ENCODE measurements at places on chromosomes 6 and 20.

DNA sequence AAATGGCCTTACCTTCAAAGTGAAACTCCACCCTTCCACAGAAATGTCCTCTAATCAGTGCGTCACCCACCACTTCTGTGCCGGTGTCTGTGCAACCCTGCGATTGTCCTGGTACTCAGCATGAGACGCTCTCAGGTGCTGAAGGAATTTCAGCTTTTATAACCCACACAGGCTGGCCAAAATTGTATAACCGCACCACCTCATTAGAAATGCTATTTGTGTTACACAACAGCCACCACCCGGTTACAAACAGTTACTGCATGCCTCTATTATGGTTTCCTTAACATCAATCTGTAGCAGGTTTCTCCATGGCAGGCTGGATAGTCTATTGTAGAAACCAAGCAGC, 51.5 kb downstream of the SLC23A2 start:
- no peak for DNase-seq

- no peak for DNase-seq
Observed at GRCh38 chr6:167888098-167888497, 61.4 kb downstream of the AFDN start.

- no peak for DNase-seq
Observed at GRCh38 chr20:49908258-49908565, 7.1 kb downstream of the SPATA2 start.

- DNase-seq = no peak
Observed at GRCh38 chr20:61556111-61556510, 304.1 kb downstream of the CDH4 start.

DNA sequence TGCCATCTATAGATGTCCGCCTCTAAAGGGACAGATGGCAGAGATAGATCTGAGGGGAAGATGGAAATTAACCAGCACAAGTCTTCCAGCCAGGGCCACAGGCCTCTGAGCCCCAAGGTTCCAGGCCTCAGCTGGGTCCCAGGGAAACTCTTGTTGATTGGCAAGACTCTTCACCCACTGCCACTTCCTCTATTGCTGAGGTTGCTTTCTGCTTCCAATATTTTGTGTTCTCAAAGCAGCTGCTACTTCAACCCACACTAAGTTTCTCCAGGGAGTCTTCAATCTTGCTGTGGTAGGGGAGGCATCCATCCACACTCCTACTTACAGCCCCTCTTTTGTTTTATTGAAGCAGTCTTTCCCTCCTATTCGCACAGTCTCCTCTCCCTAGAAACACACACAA, 36.4 kb upstream of the SASH1 start:
- DNase-seq = no peak

- no peak for DNase-seq
Observed at GRCh38 chr6:163836876-163837690, 422.6 kb downstream of the QKI start.

DNA sequence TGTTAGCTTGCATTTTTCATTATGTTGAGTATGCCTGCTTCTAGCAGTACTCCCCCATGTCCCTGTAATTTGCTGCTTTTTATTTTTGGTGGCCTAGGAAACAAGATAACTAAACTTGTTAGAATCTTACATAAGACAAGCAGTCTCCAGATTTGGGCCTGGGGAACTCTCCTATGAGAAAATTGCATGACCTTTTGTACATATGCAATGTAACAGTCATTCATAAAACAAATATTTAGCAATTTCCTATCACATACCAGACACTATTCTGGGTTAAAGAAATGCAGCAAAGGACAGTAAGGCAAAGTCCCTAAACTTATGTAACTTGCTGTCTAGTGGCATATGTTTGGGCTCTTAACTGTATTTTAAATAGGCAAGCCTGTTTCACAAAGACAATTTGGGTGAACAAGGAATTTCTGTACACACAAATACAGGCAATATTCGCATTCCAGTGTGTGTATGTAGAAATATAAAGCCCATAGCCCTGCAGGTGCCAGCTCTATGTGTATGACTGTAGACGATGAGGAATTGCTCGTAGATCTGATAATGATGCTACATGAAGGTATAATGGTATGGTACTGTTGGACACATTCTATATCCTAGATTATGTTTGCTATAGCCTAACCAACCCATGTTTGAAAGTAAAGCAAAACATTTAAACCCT, 305.2 kb upstream of the CITED2 start:
- no peak for DNase-seq

DNA sequence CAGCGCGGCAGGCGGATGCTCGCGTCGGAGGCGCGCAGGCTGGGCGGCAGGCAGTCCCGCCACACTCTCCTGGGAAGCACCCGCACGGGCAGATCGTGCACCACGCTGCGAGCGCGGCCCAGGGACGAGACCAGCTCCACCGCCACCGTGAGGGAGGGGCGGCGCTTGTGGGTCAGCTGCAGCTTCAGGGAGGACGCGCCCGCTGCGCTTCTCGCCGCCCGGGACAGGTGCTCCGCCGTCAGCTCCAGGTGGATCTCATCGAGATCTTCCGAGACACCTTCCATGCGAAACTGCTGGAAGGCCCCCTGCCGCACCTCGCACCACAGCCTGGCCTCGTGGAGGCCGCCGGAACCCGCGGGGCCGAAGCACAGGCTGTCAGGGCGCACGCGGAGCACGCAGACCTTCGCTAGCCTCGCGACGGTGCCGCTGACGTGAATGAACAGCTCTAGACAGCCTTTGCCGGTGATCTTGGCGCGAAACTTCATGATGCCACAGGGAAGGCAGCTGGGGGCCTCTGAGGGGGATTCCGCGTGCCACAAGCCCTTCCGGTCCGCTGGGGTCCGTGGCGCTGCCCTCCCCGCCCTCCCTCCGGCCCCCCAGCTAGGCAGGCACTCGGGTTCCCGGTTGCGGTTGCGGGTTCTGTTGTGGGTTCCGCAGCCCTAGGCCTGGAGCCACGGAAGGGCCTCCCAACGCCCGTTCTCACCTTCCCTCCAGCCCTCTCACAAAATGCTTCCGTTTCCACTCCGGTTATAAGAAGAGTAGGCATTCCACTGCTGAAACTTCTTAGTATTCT, at the start of gene HUS1B:
Gene HUS1B, minus strand, starts transcription at position 641 of the 793 bp plus-strand sequence. Its CDS starts 156 bp downstream, at position 485.
- DNase-seq = no peak

DNA sequence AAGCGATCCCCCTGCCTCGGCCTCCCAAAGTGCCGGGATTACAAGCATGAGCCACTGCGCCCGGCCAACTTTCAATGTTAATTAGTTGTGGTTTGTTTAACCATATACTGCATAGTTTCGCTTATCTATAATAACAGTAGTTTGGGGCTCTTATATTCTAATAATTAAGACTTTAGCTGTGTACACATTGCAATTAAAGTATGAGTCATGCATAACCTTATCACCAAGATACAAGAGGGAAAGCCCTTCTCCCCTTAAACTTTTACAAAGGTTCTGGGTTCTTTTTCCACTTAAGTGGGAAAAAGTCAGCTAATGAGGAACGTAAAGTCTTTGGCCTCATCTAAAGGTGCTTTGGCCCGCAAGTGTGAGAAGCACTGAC, 3.2 kb upstream of the MCCD1 start:
- DNase-seq = no peak

- no peak for DNase-seq
Observed at GRCh38 chr6:142708651-142709050, 236.3 kb downstream of the HIVEP2 start.

GRCh38 chr6:38638941-38639497, 710 bp downstream of the BTBD9 start:
- peak; percentile 14 for DNase-seq

DNA sequence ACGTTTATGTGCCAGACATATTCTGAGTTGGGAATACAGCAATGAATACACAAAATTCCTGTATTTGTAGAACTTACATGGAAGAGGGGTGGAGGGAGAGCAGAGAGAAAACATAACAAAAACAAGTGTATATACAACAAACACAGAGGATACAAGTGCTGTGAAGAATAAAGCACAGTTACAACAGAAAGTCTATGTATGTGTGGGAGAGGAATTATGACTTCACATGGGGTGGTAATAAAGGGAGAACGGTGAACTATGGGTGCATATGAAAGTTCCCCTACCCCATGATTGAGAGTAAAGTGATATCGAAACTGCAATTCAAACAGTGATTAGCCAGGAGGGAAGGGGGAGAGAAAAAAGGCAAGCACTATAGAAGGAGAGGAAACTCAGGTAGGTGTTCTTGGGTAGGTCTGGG, 24.6 kb downstream of the HBS1L start:
- no peak for DNase-seq

DNA sequence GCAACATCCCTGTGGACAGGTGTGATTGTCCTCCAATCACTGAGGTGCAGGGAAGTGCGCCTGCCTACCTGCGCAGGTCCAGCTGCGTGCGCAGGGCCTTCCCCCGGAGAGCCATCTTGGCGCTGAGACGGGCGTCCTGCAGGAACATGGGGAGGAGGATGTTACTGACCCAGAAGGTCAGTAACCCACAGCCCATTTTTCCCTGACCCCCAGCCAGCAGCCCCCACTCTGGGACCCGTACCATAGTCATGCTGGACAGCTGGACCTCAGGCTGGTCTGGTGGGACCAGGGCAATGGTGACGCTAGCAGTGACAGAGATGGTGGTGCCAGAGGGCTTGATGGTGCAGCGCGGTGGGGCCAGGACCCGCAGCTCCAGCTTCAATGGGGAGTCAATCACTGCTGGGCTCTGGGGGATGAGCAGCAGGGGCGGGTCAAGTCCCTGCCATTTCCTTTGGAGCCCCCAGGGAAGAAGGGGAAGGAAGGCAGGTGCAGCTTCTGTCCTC, 9.7 kb downstream of the PLTP start:
- no peak for DNase-seq

- no peak for DNase-seq
Observed at GRCh38 chr6:64288351-64288750, 652.7 kb downstream of the PHF3 start.

GRCh38 chr20:59697068-59697467, 92.7 kb downstream of the PHACTR3 start:
- no peak for DNase-seq

DNA sequence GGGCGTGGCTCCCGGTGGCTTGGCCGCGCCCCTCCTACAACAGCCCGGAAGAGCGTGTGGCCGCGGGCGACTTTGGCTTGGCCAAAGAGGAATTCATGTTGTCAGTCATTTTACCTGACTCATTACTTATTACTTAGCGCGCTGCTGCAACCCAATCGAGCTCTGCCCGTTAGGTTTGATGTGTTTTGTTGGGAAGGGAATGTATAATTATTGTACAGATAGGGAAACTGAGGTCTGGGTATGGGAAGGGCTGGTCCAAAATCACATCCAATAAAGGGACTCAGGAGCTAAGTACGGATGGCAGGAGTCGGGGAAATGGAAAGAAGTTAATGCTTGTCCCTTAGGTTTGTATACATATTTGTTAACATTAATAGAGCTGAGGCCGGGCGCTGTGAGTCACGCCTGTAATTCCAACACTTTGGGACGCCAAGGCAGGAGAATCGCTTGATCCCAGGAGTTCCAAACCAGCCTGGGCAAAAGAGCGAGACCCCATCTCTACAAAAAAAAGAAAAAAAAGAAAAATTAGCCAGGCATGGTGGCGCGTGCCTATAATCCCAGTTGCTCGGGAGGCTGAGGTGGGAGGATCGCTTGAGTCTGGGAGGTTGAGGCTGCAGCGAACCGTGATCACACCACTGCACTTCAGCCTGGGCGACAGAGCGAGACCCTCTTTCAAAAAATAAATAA, 639 bp upstream of the ZNF335 start:
- DNase-seq = no peak

- DNase-seq = no peak
Observed at GRCh38 chr6:43338243-43338642, 29.6 kb upstream of the CRIP3 start.

DNA sequence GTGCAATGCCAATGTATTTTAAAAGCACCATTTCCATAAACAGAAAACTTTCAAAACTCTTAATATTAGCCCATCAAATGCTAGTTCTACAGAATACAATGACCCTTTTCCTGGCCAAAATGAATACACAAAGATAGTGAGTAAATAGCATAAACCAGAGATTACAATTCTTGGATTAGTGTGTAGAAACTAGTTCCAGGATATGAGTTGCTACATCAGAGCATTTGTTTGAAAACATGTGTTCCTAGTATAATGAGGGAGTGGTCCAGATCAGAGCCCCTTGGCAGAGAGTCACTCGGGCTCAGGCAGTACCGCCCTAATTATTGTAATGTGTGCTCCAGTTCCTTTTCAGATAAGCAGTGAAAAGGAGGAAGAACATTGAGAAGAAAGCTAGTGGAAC, 63.7 kb upstream of the COL21A1 start:
- no peak for DNase-seq

DNA sequence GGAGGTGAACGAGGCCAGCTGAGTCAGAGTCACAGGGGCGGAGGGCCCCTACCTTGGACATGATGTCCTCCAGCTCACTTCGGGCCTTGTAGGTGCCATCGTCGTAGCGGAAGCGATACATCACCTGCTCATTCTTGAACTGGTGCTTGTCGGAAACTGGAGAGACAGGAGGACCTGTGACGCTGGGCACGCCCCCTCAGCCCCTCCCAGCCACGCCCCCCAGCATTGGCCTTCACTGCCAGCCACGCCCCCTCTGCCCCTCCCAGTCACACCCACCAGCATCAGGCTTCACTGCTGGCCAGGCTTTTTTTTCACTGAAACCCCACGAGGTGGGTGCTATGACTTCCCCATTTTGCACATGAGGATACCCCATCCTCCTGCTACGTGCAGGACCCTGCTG, 148.2 kb downstream of the PREX1 start:
- no peak for DNase-seq

GRCh38 chr20:63253438-63254231, 628 bp downstream of the NKAIN4 start:
- DNase-seq = no peak

- DNase-seq = no peak
Observed at GRCh38 chr6:126657561-126658175, 317.8 kb downstream of the CENPW start.

GRCh38 chr6:136887953-136888352, 34.1 kb upstream of the SLC35D3 start:
- DNase-seq = no peak

DNA sequence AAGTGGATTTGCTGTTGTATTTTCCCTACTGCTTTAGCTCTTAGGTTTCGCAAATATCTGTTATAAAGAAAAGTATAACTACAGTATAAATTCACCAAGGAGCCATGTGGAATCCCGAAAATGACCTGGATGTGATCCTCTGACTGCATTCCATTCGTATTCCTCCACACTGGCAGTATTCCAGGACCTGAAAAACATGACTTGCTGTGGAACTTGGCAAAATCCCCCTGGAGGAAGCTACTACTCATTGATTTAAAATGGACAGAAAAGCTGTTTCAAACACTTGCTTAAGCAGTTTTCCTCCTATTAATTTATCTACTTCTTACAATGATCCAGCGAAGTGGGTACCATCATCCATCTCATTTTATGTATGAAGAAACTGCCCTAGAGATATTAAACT, 13.3 kb upstream of the ENPP5 start:
- no peak for DNase-seq

- no peak for DNase-seq
Observed at GRCh38 chr6:116530436-116530835, 15.0 kb downstream of the TRAPPC3L start.

DNA sequence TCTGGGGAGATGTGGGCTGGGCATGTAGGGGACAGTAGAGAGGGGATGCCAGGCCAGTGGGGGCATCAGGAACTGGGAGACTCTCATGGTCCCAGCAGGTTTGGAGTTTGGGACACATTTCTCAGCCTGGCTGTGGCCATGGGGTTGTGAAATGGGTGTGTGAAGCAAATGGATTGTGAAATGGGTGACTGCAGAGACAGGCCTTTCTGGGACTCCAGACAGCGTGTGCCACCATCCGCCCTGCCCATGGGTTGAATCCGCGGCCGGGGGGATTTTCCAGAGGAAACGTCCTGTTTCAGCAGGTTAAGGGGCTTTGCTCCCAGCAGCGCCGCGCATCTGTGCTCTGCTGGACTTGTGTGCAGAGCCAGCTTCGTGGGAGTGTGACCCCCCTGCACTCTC, 3.7 kb upstream of the PMEPA1 start:
- DNase-seq = no peak

- DNase-seq = no peak
Observed at GRCh38 chr6:70241031-70241430, 61.9 kb downstream of the COL9A1 start.
